M059J (cell line): ENCODE measurements at places on chromosomes 11 and 22.

DNA sequence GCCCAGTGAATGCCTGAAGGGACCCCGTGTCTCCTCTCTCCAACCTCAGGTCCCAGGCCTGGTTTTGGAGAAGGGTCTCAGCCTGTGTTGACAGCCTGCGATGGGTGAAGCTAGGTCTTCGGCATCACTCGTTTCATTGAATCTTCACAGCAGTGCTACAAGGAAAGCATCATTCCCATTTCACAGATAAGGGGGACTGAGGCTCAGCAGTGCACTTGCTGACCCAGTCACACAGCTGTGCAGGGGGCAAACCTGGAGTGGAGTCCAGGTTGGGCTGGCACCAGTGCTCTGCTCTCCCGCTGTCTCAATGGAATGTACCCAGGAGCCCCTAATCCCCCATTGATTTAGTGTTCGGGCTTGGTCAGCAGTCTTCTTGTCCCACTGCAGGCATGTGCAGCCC lies 10.9 kb upstream of the YWHAH start:
- no peak for DNase-seq

GRCh38 chr11:72584293-72584938 lies 89.8 kb downstream of the PDE2A start:
- DNase-seq, result no peak

- DNase-seq, result no peak
Measured at GRCh38 chr11:95123556-95123955, 33.9 kb downstream of the ENDOD1 start.

GRCh38 chr11:86211619-86212018 lies 32.9 kb upstream of the EED start:
- no peak for DNase-seq
